Stimulated activated CD8-positive, alpha-beta memory T cell treated with anti-CD3 and anti-CD28 coated beads, Interleukin-4, amount 100 ng/mL, for 1 hour (primary cell): ENCODE measurements at places on chromosomes 1 and 21.

DNA sequence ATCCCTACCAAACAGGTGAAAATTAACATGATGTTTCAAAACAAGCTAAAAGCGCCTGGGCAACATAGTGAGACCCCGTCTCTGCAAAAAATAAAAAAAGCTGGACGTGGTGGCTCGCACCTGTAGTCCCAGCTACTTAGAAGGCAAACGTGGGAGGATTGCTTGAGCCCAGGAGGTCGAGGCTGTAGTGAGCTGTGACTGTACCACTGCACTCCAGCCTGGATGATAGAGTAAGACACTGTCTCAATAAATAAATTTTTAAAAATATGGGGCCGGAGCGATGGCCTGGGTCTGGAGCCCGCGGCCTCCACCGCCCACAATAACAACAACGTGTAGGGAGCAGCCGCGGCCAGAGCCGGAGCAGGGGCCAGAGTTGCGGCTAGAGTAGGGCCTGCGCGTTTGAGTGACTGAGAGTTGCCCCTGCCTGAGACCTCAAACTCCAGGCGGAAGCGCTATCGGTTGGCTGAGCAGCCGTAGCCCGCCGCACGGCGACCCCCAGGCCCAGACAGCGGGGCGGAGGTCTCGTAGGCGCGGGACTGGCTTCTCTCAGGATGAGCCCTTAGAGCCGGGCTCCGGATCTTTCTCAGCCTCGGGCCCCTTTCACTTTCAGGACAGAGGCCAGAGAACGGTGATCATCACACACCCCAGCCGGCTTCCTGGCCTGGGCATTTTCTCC, 41.4 kb downstream of the ZMYM1 start:
- peak; percentile 1 for DNase-seq

GRCh38 chr1:157487096-157487495, 65.2 kb downstream of the FCRL5 start:
- DNase-seq, result no peak

- no peak for DNase-seq
These were observed 1.2 kb downstream of the MAN1A2 start for GRCh38 chr1:117368116-117369108.

DNA sequence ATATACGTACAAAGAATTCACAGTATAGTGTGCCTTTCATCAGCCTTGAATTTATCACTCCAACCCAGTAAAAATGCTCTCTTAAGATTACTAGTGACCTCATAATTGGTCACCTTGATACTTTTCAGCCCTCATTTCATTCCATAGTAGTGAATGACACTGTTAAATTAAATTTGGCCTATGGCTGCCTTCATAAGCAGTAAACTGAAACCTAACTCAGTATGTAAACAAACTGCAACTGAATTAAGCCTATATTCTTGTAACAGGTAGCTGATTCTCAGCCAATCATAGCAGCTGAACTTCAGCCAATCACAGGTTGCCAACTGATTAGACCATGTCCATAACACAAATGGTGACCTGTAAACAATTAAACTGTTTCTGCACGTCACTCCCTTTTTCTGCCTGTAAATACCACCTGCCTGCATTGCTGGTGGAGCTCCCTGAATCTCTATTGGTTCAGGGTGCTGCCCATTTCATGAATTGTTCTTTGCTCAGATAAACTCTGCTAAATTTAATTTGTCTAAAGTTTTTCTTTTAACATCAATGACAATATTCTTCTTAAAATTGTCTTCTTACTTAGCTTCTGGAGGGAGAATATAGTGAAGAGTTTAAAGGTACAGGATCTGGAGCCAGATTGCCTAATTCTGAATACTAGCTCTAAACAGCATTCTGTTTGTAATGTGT, 24.0 kb upstream of the CAMSAP2 start:
- DNase-seq, result no peak

- DNase-seq, result no peak
These were observed 88.3 kb upstream of the NGF start for GRCh38 chr1:115426231-115426771.

- no peak for DNase-seq
These were observed 9.3 kb downstream of the ZNF672 start for GRCh38 chr1:248847181-248847955.

DNA sequence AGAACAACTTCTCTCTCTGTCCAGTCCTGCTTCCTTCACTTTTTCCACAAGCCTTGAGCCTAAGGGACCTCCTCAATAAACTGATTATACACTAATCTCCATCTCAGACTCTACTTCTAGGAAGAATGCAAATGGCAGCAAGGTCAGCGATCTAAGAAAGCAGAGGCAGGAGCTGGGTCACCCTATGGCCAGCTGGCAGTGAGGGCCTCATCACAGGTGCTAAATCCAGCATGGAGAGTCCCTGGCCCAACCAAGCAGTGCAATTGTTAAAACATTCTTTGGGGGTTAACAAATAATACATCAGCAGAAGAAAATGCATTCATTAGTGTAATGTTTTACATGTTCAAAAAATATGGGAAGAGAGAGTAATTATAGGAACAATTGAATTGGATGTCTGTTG, 416.0 kb downstream of the SIPA1L2 start:
- no peak for DNase-seq

- DNase-seq, result no peak
These were observed 358.5 kb downstream of the GPATCH2 start for GRCh38 chr1:217272385-217272784.

DNA sequence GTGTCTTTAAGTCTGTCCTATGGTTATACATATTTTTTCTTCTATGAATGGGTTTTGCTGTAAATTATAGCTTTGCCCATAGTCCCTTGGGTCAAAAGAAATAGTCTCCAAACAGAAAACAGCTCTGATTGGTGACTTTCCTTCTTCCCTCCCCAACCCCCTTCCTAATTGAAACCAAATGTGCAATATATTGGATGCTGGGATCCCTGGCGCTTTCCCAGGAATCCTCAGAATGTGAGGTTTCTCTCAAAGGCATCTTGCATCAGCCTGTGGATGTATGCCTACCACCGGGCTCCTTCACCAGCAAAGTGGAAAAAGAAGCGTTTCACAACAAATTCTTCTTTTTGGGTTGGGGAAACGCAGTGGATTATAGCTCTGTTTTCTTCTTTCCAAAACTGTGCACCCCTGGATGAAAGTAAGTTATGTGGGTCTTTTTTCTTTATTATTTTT, at the start of gene DDR2:
Gene DDR2, plus strand, starts transcription at position 248 of the 450 bp plus-strand sequence. CDS start 86,600 bp downstream, outside the sequence.
- no peak for DNase-seq

GRCh38 chr1:156838972-156839371, 19.9 kb downstream of the INSRR start:
- DNase-seq, result no peak

DNA sequence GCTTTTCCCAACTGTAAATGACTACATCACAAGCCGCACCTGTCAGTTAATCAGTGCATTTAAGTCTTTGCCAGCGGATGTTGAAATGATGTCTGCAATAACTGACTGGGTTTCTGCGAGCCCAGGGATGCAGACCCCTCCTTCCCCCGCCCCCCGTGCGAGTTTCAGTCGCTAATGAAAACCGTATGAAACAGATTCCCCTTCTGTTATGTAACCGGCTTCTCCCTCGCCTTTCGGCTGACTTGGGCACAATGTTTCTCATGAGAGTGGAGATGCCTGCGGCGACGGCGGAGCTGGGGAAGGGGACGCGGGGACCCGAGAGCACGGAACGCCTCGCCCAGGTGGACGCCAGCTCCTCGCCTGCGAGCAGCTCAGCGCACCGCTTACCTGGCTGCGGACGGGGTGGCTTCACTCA, 753 bp downstream of the KCNJ6 start:
- no peak for DNase-seq

DNA sequence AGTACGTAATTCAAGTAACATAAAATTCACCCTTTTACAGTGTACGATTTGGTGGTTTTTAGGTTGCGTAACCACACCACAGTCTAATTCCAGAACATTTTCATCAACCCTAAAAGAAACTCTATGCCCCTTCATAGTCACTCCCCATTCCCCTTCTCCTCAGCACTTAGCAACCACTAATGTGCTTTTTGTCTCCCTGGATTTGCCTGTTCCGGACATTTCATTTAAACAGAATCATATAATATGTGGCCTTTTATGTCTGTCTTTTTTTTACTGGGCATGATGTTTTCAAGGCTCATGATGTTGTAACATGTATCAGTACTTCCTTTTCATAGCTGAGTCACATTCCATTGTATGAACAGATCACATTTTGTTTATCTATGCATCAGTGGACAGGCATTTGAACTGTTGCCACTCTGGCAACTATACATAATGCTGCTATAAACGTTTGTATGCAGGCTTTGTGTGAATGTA, 20.8 kb downstream of the OBSCN start:
- DNase-seq, result no peak

DNA sequence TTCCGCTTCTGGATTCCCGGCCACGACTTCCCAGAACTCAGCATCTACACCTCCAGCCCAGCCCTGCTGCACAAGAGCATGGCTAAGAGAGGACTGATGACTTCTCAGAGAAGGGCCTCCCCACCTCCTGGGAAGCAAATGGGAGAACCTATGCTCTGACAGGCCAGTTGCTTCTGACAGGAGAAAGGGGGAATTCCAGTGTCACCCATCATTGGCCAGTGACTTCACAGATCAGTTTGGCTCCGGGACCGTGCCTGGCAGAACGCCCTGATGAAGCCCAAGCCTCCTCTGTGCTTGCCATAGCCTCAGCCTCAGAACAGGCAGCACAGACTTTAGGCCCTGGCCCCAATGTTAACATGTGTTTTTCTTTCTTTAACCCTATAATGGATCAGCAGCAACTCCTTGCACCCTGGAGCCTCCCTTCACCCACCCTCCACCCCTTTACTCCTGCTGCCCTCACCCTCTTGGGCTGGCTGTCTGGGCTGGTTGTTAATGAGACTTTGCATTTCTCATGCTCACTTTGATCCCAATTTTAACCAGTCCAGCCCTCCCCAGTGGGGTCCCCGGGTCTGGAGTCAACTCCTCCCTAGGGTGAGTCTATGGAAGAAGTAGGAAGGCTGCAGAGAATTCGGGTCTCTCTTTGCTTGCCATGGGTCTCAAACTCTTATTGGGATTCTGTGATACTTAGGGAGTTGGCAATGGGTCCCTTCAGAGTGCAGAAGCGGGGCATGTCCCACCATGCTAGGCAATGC, 42.7 kb upstream of the SLC30A1 start:
- no peak for DNase-seq

GRCh38 chr1:150576367-150576711, 3.1 kb downstream of the MCL1 start:
- no peak for DNase-seq

DNA sequence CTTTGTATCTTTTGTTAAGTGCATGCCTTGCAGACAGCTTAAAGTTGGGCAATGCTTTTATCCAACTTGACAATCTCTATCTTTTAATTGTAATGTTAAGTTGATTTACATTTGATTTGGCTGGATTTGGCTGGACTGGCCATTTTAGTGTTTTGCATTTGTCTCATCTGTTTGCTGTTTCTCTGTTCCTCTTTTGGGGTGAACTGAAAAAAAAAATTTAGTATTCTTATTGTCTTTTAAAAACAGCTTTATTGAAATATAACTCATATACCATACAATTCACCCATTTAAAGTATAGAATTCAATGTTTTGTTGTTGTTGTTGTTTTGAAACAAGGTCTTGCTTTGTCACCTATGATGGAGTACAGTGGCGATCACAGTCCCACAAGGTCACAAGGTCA, 34.4 kb downstream of the DIPK1A start:
- no peak for DNase-seq

DNA sequence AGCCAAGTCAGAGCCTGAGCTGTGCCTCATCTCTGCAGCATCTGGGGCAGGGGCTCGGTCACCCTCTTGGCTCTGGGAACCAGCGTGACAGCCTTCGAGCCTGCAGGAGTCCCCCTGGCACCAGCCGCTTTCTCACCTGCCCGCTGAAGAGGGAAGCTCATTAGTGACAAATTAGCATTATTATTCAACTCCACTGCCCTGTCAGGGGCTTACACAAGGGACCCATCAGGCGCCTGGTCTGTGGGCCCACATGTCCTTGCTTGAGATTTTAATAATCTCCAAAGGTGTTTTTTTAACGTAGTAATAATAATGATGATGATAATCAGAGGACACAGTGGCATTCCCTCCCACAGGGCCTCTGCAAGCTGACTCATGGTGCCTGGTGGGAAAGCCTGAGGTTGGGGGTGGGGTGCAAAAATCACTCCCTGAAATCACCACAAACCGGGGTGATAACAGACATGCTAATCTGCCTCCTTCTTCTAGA, 98.1 kb upstream of the IGSF21 start:
- DNase-seq, result no peak

DNA sequence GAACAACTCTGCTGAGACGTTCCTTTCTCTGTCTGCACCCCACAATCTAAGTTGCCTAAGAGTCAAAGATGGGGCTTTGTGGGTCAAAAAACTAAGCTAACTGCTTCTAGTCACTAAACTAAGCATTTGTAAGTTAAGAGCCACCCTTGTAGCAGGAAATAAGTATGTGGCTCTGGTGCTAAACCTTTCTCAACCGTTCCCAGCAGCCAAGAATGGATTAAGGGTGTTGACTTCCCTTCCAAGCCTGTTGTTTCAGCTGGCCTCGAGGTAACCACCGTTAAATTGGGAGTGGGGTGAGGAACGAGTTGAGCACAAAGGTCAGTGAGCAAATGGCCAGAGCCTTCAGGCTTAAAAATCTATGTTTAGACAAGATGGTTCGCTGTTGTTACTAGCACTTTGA, 169.1 kb downstream of the TRIM33 start:
- no peak for DNase-seq

DNA sequence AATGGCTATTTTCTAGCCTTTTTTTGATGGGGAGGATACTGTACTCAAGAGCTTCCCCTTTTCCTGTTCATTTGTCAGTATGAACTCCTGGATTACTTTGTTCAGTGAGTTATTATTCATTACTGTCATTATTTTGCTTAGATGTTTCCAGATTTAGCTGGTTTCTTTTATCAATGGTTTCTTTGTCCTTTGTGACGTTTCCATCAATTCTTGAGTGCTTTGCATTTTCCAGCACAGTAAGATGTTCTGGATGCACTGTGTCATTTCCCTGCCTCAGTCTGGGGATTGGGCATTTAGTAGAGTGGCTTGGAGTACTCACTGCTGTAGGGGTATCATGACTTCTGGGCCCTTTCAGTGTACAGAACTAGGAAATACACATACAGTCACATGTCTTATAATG, 34.2 kb downstream of the MRPS6 start:
- DNase-seq, result no peak

- no peak for DNase-seq
These were observed 8.5 kb downstream of the DIO1 start for GRCh38 chr1:53902235-53903138.

DNA sequence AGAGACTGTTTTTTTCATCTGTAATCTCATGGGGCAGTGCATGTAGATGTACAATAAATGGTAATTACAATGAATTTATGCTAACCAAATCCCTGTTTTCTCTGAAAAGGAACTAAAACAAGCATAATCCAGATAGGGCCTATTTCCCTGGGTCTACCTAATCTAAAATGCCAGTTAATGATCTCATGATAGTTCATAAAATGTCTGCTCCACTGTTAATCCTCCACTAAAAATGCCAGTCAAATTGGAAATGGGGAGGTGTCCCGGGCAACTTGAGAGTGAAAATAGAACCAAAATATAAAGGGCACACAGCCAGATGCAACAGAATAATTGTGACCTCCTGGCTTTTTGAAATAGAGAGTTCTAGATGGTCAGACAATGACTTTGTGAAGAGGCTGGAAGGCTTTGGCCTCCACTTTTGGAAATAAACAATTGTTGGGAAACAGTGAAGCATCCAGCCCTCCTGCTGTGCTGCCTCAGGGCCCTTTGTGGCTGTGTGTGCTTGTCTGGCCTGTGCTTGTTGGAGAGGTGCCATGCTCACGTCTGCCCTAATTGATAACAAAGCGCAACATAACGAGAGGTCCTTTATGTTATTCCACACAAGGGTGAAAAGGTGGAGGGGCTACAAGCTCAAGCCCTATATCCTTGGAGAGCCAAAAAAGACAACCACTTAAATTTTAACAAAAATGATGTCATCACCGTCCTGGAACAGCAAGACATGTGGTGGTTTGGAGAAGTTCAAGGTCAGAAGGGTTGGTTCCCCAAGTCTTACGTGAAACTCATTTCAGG, 97.7 kb downstream of the ATP5PO start:
- no peak for DNase-seq
